ENCODE measurements at places on chromosomes 12 and 14.

GRCh38 chr12:27535318-27535717 lies 11.3 kb downstream of the PPFIBP1 start:
- no peak for DNase-seq

DNA sequence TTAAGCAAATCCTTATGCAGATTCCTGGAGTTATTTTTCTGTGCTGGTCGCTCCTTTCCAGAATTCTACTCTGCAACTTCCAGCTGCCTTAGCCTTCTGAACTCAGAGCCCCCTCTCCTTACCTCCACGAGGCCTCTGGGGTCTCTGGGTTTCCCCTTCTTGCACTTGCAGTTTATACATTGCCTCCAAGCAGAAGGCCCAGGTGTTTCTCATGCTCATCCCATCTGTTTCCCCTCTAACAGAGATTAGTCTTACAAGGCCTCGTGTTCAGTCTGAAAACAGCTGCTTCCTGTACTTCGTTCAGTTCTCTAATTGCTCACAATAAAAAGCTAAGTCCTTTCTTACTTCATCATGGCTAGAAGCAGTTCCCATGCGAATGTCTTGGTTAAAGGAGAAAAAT lies 134.4 kb upstream of the FGD4 start:
- peak; percentile 43 for DNase-seq

DNA sequence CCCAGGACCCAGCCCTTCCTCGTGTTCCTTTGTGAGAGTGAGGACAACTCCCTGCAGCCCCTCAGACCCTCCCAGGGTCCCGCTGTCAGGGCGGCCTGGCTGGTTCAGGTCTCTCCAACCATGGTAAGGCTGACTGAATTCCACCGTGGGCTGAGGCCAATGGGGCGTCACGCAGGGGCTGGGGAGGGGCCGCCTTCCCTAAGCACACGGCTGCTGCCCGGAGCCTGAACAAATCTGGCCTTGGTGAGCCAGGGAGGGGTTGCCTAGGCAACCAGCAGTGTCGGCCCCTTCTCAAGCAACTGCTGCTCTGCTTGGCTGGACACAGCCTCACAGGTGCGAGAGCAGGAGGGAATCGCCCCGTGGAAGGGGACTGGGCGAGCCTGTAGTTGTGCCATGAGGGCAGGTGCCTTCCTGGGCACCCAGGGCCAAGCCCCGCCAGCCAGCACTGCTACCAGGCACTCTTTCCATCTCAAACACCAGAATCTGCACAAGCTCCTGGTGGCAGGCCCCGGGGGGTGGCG lies 37.0 kb upstream of the GALNT9 start:
- no peak for DNase-seq

GRCh38 chr12:14473707-14474287 lies 93.9 kb downstream of the PLBD1 start:
- DNase-seq = peak; percentile 30

DNA sequence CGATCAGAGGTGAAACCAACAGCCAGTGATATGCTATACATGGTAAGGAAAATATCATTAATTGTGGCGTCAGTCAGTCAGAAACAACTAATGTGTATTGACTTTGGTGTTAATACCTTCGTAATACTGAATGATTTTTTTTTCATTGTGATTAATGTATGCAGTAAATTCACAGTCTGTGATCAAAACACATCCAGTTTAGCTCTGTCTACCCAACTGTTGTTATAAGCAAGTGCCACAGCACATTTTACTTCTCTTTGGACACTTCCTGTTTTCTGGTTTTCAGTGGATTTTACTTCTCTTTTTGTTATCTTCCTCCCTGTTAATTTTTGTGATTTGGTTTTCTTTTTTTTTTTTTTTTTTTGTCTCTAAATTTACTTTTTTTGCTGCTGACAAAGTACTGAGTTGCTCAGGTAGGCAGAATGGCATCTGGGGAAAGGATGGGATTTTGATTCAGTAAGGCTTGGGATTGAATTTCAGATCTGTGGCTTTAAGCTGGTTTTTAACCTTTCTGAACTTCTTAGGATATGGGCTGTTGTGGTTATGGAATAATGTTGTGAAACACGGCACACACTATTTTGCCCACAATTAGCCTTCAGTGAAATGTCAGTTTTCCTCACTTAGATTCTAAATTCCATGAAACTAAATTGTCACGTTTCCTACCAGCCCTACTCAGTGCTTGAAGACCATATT lies 604 bp downstream of the GLIPR1 start:
- peak; percentile 45 for DNase-seq

DNA sequence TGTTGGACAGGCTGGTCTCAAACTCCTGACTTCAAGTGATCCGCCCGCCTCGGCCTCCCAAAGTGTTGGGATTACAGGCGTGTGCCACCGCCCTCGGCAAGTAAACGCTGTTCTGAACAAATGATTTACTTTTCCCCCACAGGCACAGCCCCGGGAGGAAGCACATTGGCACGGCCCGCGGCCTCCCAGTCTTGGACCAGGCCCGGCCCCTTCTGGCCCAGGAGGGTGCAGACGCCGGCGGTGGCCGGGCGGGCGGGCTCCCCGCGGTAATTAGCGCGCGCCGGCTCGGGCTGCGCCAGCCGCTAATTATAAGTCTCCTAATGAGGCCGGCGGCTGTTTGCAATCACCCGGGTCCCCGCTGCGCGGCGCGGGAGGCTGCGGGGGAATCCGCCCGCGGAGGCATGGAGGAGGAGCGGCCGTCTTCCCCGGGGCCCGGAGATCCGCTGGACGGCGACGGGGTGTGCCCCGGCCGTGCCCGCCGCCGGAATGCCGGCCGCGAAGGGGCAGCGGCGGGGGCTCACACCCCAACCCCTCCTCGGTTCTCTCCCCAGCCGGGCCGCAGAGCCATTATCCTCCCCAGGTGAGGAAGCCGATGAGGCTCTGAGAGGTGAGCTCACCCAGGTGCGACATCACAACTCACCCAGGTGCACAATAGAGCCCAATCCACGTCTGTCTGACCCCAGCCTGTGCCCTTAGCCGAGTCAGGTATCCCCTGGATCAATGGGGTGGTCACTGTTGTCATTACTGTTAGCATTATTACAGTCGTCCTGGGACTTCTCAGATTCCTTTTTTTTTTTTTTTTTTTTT lies 3.3 kb upstream of the POP5 start:
- no peak for DNase-seq

DNA sequence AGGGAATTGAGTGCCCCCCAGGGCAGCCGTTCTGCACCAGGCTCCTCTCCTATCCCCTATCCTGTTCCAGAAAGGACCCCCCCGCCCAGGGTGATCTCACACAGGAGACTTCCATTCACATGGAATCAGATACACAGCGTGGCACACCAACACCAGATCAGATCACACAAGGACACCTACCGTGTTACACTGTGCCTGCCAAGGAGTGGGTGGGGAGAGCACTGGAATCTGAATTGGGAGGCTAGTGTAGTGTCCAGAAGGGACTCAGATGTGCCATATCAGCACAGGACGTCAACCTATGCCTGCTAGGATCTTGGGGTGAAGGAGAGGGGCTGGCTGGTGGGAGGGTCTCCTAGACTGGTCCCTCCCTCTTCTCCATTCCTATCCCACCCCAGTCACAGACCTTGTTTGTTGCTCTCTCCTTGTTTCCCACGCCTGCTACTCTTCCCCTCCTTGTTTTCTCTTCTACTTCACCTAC lies 2.3 kb downstream of the PTMS start:
- peak; percentile 35 for DNase-seq

- DNase-seq = peak; percentile 82
Observed at GRCh38 chr12:28390761-28391385, 200.6 kb downstream of the CCDC91 start.

DNA sequence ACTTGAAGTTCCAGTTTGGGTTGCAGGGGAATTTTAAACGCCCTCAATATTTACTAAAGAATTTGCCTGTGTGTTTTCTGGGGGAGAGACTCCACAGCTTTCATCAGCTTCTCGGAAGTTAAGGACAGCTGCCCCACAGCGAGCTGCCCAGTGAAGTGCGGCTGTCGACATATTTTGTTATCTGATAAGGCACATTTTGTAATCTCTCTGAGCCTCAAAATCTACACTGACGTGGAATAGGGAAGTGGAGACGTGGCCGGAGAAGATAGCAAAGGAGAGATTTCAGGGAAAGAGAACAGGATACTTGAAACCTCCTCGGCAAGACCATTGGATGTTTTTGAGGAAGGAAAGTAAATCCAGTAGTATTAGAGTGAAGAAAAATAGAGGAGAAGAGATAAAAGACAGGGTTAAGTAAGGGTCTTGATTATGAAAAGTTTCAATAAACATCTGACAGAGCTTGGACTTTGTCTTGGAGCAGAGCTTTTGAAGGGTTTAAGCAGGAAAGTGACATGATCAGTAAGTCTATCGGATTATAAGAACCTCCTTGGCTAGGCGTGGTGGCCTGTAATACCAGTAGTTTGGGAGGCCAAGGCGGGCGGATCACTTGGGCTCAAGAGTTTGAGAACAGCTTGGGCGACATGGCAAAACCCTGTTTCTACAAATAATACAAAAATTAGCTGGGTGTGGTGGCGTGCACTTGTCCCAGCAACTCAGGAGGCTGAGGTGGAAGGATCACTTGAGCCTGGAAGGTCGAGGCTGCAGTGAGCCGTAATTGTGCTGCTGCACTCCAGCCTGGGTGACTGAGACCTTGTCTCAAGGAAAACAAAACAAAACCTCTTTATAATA lies 1.1 kb downstream of the POLR3B start:
- DNase-seq = peak; percentile 80

- DNase-seq = peak; percentile 59
Observed at GRCh38 chr14:42222924-42223471, 616.3 kb downstream of the LRFN5 start.

DNA sequence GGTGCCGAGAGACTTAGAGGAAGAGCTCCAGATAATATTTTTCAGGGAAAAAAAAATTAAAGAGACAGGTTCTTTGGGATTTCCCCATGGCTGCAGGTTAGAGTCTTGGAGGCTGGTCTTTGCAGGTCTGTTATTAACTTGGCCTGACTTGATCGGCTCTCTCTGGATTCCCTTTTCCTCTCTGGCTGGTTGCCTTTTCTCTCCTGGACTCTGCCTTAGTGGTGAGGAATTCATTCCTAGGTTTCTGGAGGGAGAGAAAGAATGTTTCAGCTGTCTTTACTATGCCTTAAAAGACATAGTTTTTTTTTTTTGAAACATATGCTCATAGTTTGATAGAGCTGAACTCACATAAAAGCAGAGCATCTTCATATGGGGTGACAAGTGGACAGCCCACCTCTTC lies 336.3 kb downstream of the BMP4 start:
- peak; percentile 13 for DNase-seq

DNA sequence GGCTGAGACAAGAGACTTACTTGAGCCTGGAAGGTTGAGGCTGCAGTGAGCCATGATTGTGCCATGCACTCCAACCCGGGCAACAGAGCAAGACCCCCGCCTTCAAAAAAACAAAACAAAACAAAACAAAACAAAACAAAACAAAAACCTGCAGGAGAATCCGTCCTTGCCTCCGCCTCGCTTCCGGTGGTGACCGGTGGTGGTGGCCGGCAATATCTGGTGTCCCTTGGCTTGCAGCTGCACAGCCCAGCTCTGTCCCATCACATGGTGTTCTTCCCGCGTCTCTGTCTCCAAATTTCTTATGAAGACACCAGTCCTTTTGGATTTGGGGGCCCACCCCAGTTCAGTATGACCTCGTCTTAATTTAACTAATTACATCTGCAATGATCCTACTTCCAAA lies 10.0 kb downstream of the SMIM41 start:
- DNase-seq = no peak

GRCh38 chr12:62676521-62677307 lies 210.1 kb downstream of the MON2 start:
- no peak for DNase-seq

- no peak for DNase-seq
Observed at GRCh38 chr12:107066691-107067090, 26.7 kb downstream of the CRY1 start.

Data from choroid plexus epithelial cell (primary cell).